ENCODE measurements at places on chromosomes 13 and 19.

DNA sequence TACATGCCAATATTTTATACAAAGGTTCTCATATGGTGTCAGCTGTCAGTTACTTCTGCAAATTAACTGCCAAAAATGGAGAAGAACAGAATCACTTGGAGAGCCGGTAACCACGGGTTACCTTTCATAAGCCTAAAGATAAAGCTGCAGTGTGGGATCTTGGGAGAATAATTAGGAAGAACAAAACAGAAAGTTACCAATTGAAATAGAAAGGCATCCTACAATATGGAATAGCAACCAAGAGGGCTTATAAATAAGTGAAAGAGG, 74.2 kb downstream of the TSHZ3 start:
- DNase-seq: no peak

DNA sequence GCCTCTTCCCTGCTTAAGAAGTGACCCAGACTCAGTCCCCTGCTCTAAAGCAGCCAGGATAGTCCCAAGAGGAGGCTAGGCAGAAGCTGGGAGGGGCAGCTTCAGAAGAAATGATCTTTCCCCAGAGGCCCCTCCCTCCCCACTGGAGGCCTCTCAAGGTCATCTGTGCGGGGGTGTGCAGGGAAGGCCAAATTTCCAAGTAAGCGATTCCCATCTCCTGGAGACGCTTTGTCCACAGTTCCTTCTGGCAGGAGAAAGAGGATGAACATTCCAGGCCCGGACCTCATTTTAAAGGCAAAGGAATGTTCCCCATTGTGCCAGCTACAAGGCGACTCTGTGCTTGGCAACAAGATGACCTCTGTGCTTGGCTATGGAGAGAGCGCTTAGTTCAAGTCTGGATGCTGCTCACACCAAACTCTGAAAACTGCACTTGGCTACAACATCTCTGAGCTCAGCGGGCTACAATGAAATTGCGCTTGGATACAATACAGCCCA, 23.5 kb downstream of the COL5A3 start:
- DNase-seq: no peak

- no peak for DNase-seq
Measured at GRCh38 chr19:50795664-50796073, 5.5 kb downstream of the ACP4 start.

DNA sequence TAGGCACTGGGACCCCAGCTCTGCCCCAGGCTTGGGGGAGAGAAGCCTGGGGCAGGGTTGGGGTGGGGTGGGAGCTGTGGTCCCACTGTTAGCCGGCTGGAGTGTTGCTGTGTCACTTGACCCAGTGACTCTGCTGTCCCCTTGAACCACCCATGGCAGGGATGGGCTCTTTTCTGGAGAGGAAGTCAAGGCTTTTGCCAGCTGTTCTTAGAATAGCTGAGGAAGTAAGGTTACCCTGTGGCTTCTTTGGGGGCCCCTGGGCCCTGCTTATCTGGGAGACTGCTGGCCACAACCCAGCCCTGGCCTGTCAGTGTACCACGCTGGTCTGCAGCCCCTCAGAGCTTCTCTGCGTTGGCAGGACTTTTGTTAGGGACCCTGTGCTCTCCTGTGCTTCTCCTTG, 9.1 kb downstream of the PNPLA6 start:
- DNase-seq: no peak

DNA sequence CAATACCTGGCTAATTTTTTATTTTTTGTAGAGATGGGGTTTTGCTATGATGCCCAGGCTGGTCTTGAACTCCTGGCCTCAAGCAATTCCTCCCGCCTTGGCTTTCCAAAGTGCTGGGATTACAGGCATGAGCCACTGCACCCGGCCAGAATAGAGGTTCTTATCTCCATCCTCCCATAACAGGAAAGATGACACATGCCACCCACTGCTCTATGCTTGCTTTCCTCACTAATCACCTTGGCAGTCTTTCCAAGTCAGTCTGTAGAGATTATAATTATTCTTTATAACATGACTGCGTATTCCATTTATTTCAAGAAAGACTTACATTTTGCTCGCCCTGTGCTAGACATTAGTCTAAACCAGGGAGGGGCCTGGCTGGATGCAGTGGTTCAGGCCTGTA, 6.7 kb downstream of the VAV1 start:
- DNase-seq: no peak

GRCh38 chr13:30712536-30713532, 22.5 kb upstream of the ALOX5AP start:
- no peak for DNase-seq

- DNase-seq: no peak
Measured at GRCh38 chr13:37263871-37264270, 158.4 kb upstream of the CSNK1A1L start.

GRCh38 chr19:43489310-43489709, 15.2 kb downstream of the PHLDB3 start:
- no peak for DNase-seq

- DNase-seq: no peak
Measured at GRCh38 chr19:46604781-46605355, 3.7 kb downstream of the CALM3 start.

DNA sequence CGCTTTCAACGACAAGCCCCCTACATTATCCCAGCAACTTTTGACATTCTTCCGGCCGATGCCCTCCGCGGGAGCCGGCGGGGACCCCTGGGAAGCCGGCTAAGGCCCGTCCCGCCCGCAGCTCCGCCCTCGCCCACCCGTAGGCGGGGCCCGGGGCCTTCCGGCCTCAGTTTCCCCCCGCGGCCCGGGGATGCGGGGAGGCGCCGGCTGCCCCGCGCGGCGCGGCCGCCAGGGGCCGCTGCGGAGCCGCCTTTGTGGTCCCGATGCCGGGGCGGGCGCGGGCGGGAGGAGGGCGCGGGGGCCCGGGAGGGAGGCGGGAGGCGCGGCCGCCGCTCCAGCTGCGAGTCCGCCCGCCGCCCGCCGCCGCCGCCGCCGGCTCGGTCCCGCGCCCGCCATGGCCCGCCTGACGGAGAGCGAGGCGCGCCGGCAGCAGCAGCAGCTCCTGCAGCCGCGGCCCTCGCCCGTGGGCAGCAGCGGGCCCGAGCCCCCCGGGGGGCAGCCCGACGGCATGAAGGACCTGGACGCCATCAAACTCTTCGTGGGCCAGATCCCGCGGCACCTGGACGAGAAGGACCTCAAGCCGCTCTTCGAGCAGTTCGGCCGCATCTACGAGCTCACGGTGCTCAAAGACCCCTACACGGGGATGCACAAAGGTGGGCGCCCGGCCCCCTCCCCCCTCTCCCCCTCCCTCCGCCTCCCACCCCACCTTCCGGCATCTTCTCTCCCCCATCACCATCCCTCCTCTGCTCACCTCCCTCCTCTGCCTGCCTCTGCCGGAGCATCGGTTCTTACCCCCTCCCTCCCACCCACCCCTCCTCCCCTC, at the start of gene CELF5:
Gene CELF5 (plus strand): TSS at position 316 of the 823 bp plus-strand sequence. CDS start 79 bp downstream, at position 395.
- DNase-seq: no peak

DNA sequence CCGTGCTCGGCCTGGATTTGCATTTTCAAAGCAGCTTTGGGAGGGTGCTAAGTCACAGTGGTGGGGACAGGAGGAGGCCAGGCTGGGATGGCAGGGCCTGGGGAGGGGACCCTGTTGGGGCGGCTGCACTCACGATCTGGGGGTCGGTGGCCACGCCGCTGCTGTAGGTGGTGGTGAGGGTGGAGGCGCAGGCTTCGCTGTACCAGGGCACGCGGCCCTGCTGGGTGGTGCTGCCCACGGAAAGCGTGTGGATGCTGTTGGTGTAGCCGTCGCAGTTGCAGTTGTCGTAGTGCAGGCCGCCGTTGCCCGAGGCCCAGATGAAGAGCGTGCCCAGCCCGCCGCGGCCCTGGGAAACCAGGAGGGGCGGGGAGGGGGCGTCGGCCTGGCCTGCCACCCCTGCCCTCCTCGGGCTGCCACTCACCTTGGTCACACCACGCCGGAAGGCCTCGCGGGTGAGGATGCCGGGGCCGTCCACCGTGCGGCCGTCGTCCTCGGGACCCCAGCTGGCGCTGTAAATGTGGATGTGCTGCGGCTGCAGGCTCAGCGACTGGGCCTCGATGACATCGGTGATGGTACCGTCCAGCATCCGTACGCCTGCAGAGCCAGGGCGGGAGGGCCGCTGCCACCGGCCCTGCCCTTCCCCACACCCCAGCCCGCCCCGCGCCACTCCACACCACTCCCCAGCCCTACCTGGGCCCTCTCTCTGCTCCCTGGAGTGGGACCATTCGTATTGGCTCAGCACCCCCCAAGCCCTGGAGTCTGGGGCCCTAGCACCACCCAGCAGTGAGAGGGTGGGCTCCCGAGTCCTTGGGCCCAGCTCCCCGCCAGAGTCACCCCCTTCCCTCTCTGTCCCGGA, 3.2 kb downstream of the PCSK4 start:
- no peak for DNase-seq

DNA sequence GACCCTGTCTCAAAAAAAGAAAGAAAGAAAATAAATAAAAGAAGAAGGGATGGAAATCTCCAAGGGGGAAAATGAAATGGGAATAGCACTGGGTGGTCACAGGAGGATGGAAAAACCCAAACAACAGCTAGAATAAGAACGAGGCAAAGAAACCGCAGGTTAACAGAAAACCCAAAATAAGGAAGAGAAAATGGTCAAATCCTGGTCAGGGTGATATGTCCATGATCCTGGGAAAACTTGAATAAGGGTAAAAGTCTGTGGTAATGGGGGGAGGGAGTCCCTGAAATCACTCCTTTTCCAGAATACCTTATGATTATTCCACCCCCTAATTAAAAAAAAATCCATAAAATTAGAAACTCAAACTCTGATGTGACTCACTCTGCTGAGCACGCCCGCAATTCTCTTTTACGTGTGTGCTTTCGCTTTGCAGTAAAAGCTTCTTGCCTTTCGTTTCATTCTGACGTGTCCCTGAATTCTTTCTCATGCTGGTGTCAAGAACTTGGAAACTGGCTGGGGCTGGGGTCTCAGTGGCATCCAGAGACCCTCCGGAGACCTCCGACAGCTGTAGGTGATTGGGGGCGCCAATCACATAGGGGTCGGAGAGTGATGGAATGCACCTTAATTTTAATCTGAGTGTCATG, 4.3 kb upstream of the NAXD start:
- no peak for DNase-seq

- no peak for DNase-seq
Measured at GRCh38 chr19:4227771-4228170, 1.6 kb upstream of the EBI3 start.

- DNase-seq: no peak
Measured at GRCh38 chr13:93268327-93269028, 41.9 kb downstream of the GPC6 start.

- no peak for DNase-seq
Measured at GRCh38 chr13:26954976-26955375, 194.4 kb upstream of the GPR12 start.

GRCh38 chr13:25525884-25526283, 154.1 kb downstream of the ATP8A2 start:
- DNase-seq: no peak

GRCh38 chr13:113842336-113843062, 21.4 kb downstream of the GAS6 start:
- no peak for DNase-seq

Data from activated CD4-positive, alpha-beta T cell treated with anti-CD3 and anti-CD28 coated beads, Interleukin-2, amount 50 U/mL, for 24 hours (primary cell).